ENCODE measurements at places on chromosomes 13 and 19. TPM values are rescaled to one million over a fixed set of nuclear protein-coding genes. Genes with fewer than 3 reads are reported as not detected.

- no peak overlapping the region for H3K27ac ChIP-seq
- no peak overlapping the region for H3K4me3 ChIP-seq
- no peaks in the 10 kb centered on the region for H3K27me3 ChIP-seq
Observed at GRCh38 chr19:47145639-47146486, 15.2 kb downstream of the SAE1 start.

DNA sequence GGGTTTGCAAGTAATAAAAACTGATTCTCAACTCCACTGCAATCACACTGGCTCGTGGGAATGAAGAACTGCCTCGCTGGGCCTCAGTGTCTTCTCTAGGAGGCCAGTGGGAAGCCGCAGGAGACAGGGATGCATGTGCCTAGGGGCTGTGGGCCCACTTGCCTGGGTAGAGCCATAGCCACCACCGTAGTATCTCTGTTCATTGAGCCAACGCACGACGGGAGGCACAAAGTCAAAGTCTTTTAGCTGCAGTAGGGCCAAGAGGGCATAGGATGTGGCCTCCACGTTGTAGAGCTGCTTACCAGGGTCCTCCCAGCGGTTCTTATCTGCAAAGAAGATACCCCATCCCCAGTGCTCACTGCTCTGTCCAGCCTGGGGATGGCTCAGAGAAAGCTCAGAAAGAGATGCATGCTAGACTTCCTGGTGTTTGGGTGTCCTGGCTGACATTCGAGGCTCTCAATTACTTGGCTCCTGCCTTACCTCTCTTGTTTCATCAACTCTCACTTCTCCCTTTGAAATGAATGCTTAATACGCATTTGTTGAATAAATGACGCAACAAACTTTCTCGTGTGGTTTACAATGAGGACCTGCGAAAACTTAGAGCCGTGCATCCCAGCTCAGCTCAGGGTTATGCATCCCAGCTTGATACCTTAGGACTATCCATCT lies 16.1 kb upstream of the TNFSF14 start:
- DNase-seq: no peak
- no peak overlapping the region for H3K27ac ChIP-seq
- no peaks in the 10 kb centered on the region for H3K27me3 ChIP-seq
- H3K36me3 ChIP-seq: no peaks in the 10 kb centered on the region
- H3K4me1 ChIP-seq: no peaks in the 10 kb centered on the region

DNA sequence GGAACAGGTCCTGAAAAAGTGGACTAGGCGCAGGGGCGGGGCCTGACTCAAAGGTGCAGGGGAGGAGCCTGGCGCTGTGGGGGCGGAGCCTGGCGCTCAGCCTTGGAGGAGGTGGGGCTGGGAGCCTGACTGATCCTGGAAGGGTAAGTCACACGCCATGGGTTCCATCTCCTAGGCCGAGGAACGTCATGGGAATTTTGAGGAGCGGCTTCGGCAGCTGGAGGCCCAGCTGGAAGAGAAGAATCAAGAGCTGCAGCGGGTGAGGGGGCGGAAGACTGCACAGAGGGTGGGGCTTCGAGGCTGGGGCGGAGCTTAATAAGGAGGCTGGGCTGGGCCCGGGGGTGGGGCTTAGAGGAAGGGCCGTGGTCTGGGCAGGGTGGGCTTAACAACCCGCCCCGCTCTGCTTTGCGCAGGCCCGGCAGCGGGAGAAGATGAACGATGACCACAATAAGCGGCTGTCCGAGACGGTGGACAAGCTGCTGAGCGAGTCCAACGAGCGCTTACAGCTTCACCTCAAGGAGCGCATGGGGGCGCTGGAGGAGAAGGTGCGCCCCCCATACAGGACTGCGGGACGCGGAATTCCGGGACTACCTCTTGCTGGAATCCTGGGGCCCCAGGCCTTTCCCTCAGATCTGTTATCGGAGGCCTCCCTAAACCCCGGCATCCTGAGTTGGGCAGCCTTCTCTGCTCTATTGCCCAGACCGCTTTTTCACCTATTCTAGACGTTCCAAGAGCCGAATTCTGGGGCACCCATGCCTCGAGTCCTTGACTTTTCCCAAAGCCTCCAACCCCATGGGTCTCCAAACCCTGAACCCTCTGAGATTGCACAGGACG lies 14.5 kb downstream of the PPFIA3 start:
- no peak overlapping the region for H3K27ac ChIP-seq
- peak overlapping the region; percentile 27 for H3K4me3 ChIP-seq
- H3K4me1 ChIP-seq: no peaks in the 10 kb centered on the region
- DNase-seq: no peak

DNA sequence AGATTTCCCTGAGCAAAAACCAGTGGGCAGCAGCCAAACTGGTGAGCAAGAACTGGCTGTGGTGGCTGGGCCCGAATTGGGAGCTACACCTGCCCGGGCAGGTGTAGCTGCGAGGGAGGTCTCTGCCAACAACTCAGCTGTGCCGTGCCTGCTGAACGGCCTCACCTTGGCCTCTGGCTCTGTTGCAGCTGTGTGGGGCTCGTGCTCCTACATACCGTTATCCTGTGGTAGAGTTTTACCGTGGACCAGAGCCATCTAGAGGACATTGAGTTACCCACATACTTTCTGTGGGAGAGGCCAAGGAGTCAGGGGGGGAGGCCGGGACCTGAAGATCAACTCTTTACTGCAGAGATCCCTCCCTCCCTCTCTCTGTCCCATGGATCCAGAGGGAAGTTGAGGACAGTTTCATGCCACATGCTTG lies 113.2 kb downstream of the TM9SF2 start:
- no peak overlapping the region for H3K4me3 ChIP-seq
- DNase-seq: no peak
- no peaks in the 10 kb centered on the region for H3K27me3 ChIP-seq
- no peaks in the 10 kb centered on the region for H3K36me3 ChIP-seq
- H3K27ac ChIP-seq: no peak overlapping the region
- H3K4me1 ChIP-seq: peaks cover 3% of the 10 kb centered on the region

DNA sequence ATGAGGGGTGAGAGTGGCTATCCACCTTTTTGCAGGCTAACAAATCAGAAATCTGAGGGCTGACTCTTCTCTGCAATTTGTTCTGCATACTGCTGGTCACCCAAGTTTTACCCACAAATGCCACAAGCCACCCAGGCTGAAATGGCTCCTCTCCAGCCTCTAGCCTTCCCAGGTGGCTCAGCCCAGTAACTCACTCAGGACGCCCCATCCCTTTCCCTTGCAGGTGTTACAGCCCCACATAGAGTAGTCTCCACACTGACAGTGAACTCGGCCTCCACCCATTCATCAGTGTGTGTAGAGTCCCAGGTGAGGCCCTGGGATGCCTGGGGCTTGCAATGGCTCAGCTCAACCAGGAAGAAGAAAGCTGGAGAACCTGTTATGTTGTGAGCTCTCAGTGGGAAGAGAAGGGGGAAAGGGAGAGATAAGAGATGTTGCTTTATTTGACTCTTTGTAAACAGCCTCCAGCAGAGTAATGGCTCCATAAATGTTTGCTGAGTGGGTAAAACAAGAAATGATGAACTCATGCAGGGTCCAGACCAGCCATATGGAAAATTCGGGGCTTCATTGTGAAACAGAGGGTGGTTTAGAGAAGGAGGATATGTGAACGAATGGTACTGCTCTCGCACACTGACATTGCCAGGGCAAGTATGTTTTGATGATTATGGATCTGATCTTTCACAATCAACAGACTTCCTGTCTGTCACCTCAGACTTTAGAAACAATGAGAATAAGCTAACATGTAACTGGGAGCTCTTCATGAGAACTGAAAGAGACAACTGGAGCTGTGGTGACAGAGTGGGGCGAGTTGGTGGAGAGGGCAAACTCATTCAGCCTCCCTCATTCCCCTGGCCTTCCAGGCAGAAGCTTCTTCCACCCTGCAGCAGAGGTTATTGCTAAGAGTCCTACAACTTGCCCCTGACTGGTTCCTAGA lies 74.2 kb upstream of the RFC3 start:
- H3K4me1 ChIP-seq: peaks cover 18% of the 10 kb centered on the region
- no peak for DNase-seq
- no peaks in the 10 kb centered on the region for H3K36me3 ChIP-seq
- peak overlapping the region; percentile 53 for H3K27ac ChIP-seq
- H3K27me3 ChIP-seq: no peaks in the 10 kb centered on the region

GRCh38 chr19:30288911-30289310 lies 83.3 kb upstream of the ZNF536 start:
- no peak overlapping the region for H3K4me3 ChIP-seq
- no peaks in the 10 kb centered on the region for H3K36me3 ChIP-seq
- H3K4me1 ChIP-seq: no peaks in the 10 kb centered on the region
- H3K27ac ChIP-seq: peak overlapping the region; percentile 45
- no peaks in the 10 kb centered on the region for H3K27me3 ChIP-seq

DNA sequence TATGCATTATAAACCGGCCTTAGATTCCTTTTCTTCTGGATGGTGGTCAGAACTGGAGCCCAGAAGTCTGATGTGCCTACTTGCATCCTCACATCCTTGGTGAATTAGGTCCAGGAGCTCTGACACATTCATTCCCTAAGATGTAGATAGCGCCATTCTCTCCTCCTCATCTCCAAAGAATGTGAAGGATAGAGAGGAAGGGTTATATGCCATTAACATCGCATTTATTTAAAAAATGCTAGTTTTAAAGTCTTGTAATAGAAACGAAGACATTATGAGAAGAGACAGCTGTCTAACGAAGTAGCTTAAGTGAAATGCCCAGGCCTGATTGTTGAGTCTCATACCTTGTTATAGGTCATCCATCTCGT lies 9.7 kb downstream of the MBNL2 start:
- H3K36me3 ChIP-seq: no peaks in the 10 kb centered on the region
- H3K27ac ChIP-seq: no peak overlapping the region
- no peak for DNase-seq
- peaks cover 69% of the 10 kb centered on the region for H3K4me1 ChIP-seq

DNA sequence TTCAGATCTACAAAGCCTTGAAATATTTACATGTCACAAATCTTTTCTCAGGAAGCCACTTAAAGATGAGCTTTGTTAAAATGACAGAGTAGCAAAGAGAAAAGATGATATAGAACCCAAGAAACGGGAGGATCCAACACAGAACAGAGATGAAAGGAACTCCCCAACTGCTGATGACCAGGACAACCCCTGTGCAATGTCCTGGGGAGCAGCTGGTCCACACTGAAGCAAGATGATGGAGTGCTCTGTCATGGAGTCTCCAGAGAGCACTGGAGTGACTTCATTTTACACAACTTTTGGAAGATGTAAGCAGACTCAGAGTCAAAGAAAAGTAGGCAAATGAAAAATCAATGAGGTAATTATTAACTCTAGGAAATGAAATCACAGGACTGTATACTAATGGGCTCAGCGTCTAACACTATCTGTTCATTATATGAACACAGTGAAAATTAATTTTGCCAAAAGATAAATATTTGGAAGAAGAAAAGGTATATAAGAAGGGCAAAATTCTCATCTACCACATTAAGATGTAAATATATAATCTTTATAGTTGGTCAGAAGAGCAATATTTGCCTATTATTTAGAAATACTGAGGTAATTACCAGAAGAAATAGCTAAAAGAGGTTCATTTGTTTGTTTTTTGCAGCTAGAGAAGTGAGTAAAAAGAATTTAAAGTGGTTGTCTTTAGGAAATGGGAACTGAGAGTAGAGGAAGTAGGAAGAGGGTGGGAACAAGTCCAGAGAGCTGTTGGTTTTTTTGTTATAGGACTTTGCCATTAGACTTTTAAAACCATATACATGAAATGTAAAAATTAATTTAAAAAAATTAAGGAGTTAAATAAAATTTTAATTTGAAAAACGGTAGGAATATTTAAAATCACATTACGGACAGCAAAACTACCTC lies 30.5 kb downstream of the MTRF1 start:
- H3K27me3 ChIP-seq: no peaks in the 10 kb centered on the region
- H3K4me1 ChIP-seq: no peaks in the 10 kb centered on the region
- DNase-seq: no peak
- no peaks in the 10 kb centered on the region for H3K36me3 ChIP-seq
- no peak overlapping the region for H3K4me3 ChIP-seq

- H3K4me3 ChIP-seq: no peak overlapping the region
- H3K36me3 ChIP-seq: no peaks in the 10 kb centered on the region
- no peak for DNase-seq
- H3K27ac ChIP-seq: no peak overlapping the region
Observed at GRCh38 chr13:103618151-103618550, 551.9 kb upstream of the SLC10A2 start.

DNA sequence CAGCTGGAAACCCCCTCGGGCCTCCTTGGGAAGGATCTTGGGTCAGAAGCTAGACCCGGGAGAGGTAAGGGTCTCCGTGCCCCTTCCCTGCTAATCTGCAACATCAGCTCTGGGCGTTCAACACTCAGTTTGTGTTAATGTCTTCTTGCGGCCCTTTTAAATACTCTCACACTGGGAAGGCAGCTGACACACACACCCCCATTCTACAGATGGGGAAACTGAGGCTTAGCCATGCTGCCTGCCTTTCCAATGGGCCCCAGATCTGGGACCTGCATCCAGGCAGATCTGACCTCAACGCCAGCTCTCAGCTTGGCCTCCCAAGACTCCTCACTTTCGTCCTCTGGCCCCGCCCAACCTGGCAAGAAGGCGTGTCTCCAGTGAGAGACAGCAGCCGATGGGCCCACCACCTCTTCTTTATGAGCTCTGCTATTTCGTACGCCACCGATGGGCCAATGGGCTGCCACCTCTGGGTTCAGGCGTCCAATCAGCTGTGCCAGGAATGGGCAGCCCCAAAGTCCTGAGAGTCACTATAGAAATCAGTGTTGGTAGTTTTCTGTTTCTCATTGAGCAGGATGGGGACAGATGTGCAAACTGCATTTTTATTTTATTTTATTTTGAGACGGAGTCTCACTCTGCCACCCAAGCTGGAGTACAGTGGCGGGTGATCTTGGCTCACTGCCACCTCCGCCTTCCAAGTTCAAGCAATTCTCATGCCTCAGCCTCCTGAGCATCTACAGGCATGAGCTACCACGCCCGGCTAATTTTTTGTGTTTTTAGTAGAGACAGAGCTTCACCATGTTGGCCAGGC lies 43.8 kb downstream of the DNM2 start:
- H3K36me3 ChIP-seq: no peaks in the 10 kb centered on the region
- H3K27me3 ChIP-seq: no peaks in the 10 kb centered on the region
- H3K27ac ChIP-seq: peak overlapping the region; percentile 48
- H3K4me1 ChIP-seq: peaks cover 44% of the 10 kb centered on the region
- H3K4me3 ChIP-seq: no peak overlapping the region

- no peaks in the 10 kb centered on the region for H3K36me3 ChIP-seq
- no peaks in the 10 kb centered on the region for H3K27me3 ChIP-seq
- DNase-seq: no peak
- no peak overlapping the region for H3K27ac ChIP-seq
- H3K4me3 ChIP-seq: no peak overlapping the region
- H3K4me1 ChIP-seq: no peaks in the 10 kb centered on the region
Observed at GRCh38 chr13:106246242-106246641, 289.2 kb downstream of the EFNB2 start.

GRCh38 chr13:28820099-28821051 lies at the start of gene MTUS2:
TSS of gene MTUS2 (plus strand) at chr13:28820339.
- no peak within 1 kb of the TSS for H3K4me3 ChIP-seq
- DNase-seq: no peak
- H3K27ac ChIP-seq: no peak within 1 kb of the TSS
- no peaks in the 10 kb centered on the region for H3K36me3 ChIP-seq

The ATP8B3 gene
- total RNA-seq: 0.60 TPM

The PLK5 gene
- total RNA-seq: 1.8 TPM

The MBD3L3 gene
- total RNA-seq: not detected

Measured in tibial nerve (tissue), 4 donors.